ENCODE measurements at places on chromosomes 12 and 14. TPM values are rescaled to one million over a fixed set of nuclear protein-coding genes. Genes with fewer than 3 reads are reported as not detected.

DNA sequence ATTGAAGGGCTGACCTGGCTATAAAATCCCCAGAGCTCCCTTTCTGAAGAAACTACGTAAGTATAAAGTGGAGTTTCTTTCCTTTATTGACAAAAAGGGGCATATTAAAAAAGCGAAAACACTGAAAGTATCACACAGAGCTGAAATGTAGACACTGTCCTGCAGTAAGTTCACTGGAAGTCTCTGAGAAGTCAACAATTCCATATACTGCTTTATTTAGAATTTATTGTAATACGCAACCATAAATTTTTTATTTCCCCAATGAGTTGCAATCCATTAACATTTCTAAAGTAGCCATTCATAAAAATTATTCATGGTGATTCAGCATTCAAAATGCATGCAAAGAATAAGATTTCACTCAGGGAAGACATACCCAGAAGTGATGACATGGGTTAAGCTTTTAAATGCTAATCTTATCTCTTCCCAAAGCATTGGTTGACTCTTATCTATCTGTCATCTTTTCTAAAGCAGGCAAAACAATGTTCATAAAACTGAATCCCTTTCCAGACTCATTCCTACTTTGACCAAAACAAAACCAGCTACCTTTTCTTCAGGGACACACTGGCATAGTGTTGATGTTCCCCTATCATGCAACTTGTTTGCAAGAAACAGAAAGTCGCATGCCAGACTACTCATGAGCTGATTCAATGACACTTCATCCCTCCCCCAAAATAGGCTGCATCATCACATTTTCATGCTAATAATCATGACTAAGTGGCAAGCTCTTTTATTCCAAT, 17.3 kb downstream of the KITLG start:
- no peak for DNase-seq

DNA sequence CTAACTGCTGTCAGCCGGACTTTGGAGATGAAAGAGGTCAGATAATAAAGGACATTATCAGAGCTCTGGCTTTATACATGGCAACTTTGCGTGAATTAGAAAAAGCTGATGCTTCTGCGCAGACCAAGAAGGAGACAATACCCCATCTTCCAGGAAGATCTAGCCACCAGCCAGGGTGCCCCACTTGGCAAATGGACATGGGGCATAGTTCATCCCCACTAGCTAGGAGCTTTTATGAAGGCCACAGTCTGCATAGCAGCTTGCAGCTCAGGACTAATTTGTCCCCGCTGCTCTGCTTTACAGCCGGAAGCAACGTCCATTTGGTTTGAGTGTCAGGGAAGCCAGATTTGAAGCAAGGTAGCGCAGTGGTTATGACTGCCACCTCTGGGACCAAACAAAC, 101.0 kb downstream of the TMEM132C start:
- DNase-seq: no peak

DNA sequence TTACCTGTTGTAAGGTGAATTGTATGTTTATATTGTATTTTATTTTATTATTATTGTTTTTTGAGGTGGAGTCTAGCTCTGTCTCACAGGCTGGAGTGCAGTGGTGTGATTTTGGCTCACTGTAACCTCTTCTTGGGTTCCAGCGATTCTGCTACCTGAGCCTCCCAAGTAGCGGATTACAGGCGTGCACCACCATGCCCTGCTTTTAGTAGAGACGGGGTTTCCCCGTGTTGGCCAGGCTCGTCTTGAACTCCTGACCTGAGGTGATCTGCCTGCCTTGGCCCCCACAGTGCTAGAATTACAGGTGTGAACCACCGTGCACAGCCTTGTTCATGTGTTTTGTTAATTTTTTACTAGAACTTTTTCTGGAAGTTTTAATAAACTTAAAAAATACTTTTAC, 3.8 kb downstream of the ATF7IP start:
- no peak for DNase-seq

DNA sequence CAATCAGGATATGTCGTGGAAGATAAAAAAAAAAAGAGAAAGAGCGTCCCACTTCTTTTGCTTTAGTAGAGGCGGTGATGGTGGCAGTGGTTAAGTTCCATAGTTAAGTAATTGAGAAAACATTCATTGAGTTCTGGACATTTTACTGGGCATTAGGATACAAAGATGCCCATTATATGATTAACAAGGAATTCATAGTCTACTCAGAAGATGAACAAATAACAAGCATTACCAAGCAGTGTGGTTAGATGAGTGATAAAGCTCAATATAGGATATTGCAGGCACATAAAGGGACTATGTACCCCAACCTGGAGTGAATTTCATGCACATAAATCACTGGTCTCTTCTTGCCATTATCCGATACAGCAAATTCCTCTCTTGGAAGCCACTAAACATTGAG, 53.7 kb downstream of the ALG10B start:
- no peak for DNase-seq

DNA sequence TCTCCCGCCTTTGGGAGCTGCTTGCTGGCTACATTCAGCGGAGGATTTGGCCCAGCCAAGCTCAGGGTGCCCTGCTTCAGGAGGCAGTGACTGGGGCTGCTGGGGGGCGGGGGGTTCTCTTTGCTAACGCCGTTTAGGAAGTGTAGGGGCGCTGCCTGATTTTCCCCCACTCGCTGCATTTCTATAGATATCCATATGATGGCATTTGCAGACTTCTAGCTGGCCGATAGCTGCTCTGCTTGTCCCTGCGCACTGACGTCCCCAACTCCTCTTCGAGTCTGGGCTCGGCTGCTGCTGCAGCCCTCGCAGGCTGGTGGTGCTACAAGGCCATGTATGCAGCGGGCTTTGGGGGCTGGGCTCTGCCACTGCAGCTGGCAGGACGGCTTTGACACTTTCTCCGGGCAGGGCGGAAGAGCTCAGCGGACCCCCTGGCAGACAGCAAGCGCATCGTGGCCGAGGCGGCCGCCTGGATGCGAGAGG, 3.1 kb downstream of the LRFN5 start:
- peak; percentile 61 for DNase-seq

DNA sequence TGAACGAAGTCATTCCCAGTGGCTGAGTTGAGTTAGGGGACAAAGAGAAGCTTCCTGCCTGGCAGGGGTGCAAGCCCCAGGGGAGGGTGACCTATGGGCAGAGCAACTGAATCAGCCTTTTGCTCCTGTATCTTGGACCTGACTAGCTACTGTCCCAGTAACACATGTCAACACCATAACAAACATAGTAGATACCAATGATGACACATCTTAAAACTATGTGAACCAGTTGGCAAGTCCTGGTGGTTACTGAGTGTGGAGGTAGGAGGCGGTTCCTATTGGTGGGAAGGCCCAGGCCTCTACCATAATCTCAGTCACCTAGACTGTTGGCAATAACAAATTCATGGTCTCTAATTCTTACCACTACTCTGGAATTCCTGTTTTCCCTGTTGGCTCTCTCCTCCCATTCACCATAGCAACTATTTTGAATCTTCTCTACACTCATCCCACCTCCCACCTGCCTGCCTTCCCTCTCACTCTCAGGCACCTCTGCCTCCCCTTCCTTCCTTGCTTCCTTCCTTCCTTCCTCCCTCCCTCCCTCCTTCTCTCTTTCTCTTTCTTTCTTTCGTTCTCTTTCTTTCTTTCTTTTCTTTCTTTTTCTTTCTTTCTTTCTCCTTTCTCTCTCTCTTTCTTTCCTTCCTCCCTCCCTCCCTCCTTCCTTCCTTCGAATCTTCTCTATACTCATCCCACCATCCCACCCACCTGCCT, 8.1 kb upstream of the P2RX7 start:
- no peak for DNase-seq

- DNase-seq: no peak
Observed at GRCh38 chr12:119666226-119666795, 1.6 kb upstream of the PRKAB1 start.

DNA sequence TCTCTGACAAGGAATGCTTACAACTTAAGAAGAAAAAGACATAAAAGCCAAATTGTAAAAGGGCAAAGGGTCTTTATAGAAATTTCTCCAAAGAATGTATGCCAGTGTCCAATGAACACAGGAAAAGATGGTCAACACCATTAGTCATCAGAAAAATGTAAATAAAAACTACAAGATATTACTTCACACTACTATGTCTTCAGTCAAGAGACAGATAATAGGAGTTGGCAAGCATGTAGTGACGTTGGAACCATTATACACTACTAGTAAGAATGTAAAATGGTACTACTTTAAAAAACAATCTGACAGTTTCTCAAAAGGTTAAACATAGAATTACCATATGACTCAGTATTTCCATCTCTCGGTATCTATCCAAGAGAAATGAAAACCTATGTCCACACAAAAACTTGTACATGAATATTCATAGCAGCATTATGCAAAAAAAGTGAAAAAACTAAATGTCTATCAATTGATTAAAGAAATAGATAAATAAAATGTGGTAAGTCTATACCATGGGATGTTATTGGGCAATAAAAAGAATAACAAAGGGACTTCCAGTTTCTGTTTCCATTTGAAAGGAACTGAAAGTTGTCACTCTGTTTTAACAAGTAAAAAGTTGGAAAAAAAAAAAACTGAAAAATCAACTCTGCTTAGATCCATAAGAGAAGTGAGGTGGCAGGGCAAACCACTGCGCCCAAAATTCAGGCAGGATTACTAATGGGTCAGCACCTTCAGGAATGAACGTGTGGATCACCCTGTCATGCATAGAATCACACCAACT, 69.8 kb downstream of the ALG10B start:
- no peak for DNase-seq

- DNase-seq: no peak
Observed at GRCh38 chr14:60165547-60165876, 314 bp upstream of the DHRS7 start.

GRCh38 chr14:103862393-103862782, 15.0 kb upstream of the PPP1R13B start:
- no peak for DNase-seq

DNA sequence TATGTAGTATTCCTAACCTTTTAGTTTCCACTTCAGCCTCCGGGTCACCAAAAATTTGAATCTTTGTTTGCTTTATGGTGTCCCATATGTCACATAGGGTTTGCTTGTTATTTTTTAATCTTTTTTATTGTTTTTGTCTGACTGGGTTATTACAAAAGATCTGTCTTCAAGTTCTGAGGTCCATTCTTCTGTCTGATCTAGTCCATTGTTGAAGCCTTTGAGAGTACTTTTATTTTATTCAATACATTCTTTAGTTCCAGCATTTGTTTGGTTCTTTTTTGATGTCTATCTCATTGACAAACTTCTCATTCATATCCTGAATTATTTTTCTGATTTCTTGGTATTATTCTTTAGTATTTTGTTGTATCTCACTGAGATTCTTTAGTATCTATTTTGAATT, 99.8 kb downstream of the GPR65 start:
- no peak for DNase-seq

DNA sequence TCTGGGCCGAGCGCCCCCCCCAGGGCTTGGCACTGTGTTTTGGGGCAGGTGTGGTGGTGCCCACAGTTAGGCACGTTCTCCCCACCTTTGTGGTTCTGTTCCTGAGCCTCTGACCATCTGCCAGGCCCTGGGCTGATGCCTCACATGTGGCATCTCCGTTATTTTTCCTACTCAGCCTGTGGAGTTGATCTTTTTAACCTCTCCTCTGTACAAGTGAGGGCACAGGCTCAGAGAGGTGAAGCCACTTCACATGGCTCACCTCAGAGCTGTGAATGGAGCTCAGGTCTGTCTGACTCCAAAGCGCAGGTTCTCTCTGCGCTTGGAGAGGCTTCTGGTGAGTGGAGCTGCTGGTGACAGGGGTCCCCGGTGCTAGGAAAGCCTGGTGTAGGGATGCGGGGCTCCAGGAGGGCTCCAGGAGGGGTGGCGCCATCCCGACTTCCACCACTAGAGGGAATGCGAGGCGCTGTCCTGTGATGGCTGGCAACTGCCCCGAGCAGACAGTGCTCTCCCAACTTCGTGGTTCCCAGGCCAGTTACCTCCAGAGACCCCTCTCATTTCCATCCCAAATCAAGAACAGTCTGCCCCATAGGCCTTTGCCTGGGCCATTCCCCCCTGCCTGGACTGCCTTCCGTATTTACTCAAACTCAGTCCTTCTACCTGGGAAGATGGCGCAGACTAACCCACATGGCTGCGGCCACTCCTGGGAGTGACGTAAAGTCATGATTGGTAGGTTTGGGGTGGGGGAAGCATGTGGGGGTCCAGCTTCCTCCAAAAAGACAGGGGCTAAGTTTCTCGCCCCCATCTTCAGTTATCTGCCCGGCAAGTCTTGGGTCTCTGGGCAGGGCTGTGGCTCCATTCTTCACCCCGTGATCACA, 9.9 kb downstream of the BCL7A start:
- peak; percentile 77 for DNase-seq

GRCh38 chr12:98955284-98955683, 310.2 kb downstream of the APAF1 start:
- DNase-seq: no peak

GRCh38 chr14:28303248-28303647, 463.3 kb upstream of the FOXG1 start:
- DNase-seq: no peak

DNA sequence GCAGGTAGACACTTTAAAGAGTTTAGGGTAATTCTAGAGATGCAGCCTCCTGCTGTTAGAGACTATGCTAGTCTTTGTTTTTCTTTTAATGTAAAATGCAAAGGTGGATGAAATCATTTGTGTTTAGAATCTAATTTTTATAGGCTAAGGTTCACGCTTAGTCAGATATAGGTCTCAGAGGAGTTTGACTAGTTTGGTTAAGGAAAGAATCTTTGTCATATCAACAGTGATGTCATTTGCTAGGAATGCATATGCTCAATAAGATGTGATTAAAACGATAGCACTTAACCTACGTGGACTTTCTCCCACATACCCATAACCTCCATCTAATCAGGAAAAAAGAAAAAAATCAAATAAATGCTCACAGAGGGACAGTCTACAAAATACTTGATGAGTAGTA, 859.3 kb upstream of the ATXN7L3B start:
- no peak for DNase-seq

GRCh38 chr12:27969624-27970400, 2.7 kb downstream of the PTHLH start:
- DNase-seq: peak; percentile 76

STON2 gene
- 47.7 TPM for total RNA-seq

GDF3 gene
- 0.32 TPM for total RNA-seq

AQP6 gene
- 0.35 TPM for total RNA-seq

GLI1 gene
- total RNA-seq: 1.4 TPM

SIX1 gene
- total RNA-seq: 0.14 TPM
